Dermis microvascular lymphatic vessel endothelial cell (primary cell): ENCODE measurements at places on chromosomes 2 and 18.
A peak's percentile ranks its signal among the peaks of the same experiment; 100 is the strongest.

DNA sequence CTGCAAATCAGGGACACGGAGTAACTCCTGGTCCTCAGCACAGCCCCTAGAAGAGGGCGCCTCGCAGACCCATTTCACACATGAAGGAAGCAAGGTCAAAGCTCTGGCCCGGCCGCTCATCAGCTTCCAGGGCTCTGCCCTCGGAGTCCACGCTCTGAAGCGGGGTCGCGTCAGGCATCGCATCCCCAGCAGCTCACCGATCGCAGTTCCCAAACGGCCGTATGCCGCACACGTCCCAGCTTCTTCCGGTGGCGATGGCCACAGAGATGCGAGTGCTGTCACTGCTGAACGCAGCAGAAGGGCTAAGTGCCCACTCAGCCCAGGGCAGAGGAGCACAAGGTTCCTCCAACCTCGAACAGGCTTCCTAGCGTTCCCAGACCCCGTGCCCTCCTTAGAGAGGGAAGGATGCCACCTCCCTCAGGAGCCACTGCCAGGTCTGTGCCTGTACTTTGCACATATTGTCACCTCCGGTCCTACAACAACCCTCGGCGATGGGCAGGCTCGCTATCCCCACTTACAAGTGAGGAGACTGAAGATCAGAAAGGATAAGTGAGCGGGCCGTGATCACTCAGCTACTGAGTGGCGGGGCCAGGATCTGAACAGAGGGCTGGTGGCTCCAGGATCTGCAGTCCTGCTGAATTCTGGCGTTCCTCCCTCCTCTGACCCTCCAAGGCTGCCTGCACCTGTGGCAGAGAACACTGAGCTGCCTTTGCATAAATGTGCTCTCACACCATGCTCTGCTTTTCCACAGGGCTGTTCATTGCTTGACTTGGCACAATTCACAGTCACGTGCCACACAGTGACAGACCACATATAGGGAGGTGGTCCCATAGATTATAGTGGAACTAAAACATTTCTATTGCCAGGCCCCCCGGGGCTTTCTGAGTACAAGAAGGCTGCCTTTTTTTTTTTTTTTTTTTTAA, 71.4 kb downstream of the COPS8 start:
- no peak for DNase-seq

DNA sequence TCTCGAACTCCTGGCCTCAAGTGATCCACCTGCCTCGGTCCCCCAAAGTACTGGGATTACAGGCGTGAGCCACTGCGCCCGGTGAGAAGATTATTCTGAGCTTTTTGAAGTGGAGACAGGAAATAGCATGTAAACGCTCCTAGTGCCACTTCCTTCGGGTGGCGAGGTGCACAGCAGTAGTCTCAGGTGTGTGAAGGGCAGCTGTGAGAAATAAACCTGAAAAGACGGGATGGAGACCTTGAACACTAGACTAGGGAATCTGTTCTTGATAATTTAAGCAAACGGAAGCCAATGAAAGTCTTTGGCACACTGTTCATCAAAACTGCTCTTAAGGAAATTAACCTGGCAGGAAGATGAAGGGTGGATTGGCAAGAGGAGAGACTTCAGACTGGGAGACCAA, 439 bp upstream of the PLEKHH2 start:
- DNase-seq: no peak

- DNase-seq: no peak
Measured at GRCh38 chr2:33681364-33681757, 82.3 kb upstream of the FAM98A start.

DNA sequence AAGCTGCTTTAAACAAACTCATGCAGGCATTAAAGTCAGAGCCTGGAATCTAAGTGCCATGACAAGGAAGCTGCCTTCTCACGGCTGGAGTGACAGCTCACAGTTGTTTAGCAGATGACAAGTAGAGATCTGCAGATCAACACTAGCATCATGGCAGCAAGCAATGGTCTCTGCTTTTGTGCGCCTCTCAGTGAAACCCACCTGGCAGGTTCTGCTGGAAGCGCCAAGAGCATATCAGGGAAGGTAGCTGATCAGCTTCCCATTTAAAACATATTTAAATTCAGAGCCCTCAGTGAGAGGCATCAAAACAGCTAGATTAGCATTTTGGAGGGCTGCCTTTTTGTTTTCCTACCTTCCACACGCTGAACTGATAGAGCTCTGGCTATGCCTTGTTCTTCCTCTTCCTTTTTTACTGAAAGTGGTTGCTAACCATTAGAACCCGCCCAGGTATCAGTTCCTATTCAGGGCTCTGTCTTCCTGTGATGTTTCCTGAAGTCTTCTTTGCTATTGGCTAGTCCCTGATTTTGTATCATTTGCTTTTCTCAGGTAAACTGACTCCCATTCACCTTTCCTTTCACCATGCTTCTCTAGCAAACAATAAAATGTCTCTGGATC, 70.8 kb downstream of the TMEM200C start:
- DNase-seq: no peak

GRCh38 chr2:160142472-160142871, 57.6 kb downstream of the ITGB6 start:
- no peak for DNase-seq

GRCh38 chr2:20326163-20326780, 24.4 kb downstream of the PUM2 start:
- peak; percentile 71 for DNase-seq
